ENCODE measurements at places on chromosomes 2 and 18.

DNA sequence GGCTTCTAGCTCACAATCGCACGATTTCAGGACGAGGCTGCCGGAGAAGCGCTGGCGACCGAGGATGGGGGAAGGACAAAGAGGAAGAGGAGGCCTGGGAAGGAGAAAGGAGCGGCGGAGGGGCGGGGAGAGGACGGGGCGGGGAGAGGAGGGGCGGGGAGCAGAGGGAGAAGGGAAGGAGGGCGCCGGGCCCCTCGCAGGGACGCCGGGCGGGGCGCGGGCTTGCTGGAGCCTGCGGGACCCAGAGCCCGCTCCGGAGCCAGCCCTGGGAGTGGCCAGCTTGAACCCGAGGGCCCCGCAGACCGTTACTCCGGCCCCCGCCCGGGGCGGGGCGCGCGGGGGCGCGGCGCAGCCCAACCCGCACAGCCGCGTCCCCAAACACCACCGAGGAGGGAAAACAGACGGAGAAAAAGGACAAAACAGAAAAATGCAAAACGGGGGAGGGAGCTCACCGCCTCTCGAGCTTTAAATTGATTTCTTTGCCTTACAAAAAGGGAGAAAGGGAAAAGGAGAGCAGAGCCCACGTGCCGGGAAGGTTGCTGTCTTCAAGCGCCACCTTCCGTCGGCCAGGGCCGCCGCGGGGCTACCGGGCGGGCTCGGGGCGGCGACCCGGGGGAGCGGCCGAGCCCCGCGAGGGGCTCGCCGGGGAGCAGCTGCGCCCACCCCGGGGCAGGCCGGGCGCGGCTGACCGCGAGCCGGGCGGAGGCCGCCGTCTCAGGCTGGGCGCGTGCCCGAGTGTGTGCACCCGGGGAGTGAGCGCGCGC is 781 bp upstream of the SOX11 start:
- H3K27me3 ChIP-seq, result peaks cover 14% of the 10 kb centered on the region
- H3K27ac ChIP-seq, result no peak overlapping the region
- DNase-seq, result no peak
- H3K4me3 ChIP-seq, result no peak overlapping the region

DNA sequence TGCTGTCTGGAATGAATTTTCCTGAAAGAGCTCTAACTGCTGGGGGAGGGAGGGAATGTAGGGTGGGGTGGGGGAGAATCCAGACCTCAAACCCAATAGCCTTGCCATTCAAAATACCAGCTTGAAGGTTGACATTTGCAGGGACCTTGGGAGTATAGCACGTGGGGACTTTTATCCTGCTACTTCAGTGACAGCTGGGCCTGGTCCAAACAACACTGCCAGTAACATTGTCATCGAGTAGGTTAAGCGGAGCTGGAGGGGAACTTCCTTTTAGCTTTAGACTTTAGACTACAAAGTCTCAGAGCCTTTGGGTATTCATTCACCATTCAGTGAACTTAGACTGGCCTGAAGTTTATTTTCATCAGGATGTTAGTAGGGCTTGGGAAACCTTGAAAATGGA is 248.7 kb downstream of the MEIS1 start:
- no peak for DNase-seq
- H3K4me3 ChIP-seq, result no peak overlapping the region
- H3K27ac ChIP-seq, result no peak overlapping the region
- no peaks in the 10 kb centered on the region for H3K4me1 ChIP-seq

DNA sequence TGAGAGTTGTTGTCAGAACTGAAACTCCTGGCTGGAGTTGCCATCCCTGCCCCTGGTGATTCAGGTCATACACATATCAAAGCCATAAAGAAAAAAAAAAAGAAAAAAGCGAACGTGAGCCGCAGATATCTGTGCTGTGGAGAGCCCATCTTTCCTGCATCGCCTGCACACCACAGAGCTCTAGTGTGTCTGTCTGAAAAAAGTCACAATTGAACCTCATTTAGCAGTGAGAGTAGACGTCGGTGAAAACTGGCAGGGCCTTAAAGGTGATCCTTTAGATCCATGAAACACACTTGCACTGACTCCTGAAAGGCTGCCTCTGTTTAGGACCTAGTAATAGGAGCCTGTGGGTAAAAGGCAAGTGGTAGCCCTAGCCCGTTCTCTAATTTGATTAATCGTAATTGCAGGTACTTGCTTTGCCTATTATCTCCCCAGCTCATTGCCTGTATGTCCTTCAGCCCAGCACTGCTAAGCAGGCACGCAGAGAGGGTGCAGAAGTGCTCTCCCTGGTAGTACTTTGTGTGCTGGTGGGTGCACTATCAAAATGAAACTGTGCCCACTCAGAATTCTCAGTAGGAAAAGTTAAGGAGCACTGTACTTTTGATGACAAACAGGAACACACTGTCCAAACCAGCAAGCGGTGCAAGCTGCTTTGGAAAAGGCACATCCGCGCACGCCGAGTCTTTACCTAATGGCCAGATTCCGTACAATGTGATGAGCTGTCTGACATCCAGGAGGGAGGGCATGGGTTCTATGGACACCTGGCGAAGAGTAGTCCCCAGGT is 103.5 kb upstream of the ASB18 start:
- DNase-seq, result no peak
- no peaks in the 10 kb centered on the region for H3K36me3 ChIP-seq
- no peak overlapping the region for H3K4me3 ChIP-seq
- H3K27me3 ChIP-seq, result peaks cover 3% of the 10 kb centered on the region

GRCh38 chr2:78535395-78535794 is 490.1 kb upstream of the REG3G start:
- no peak for DNase-seq
- H3K4me1 ChIP-seq, result no peaks in the 10 kb centered on the region
- no peaks in the 10 kb centered on the region for H3K36me3 ChIP-seq
- no peaks in the 10 kb centered on the region for H3K27me3 ChIP-seq
- no peak overlapping the region for H3K27ac ChIP-seq
- H3K4me3 ChIP-seq, result no peak overlapping the region

DNA sequence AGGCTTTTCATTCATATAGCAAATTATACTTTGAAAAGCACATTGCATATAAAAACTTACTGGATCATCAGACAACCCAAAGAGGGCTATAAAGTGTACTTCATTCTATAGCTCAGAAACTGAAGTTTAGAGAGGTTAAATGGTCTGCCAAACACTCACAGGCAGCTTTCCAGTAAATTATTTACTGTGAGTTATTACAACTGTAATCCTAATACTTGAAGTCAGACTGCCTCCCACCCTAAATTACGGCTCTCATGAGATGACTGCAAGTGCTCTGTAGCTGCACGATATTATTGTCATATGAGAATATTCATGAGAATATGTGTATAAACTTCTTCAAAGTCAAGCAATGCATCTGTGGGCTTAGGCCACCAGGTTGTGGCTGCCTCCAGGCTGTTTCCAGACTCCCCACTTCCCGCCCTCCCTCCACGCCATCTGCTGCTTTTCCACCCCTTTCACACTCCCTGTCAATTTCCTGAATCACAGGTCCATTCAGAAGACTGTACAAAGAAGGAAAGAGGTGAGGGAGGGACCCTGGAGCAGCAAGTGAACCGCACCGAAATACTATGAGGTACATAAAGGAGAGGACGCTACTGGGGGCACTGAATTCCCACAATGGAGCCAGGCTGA is 111.1 kb upstream of the SPOPL start:
- H3K4me1 ChIP-seq, result no peaks in the 10 kb centered on the region
- no peaks in the 10 kb centered on the region for H3K36me3 ChIP-seq
- H3K4me3 ChIP-seq, result no peak overlapping the region
- H3K27ac ChIP-seq, result no peak overlapping the region
- DNase-seq, result no peak

GRCh38 chr18:77086656-77087392 is 45.8 kb downstream of the MBP start:
- H3K27ac ChIP-seq, result no peak overlapping the region
- peaks cover 7% of the 10 kb centered on the region for H3K36me3 ChIP-seq
- H3K4me3 ChIP-seq, result no peak overlapping the region
- DNase-seq, result no peak

DNA sequence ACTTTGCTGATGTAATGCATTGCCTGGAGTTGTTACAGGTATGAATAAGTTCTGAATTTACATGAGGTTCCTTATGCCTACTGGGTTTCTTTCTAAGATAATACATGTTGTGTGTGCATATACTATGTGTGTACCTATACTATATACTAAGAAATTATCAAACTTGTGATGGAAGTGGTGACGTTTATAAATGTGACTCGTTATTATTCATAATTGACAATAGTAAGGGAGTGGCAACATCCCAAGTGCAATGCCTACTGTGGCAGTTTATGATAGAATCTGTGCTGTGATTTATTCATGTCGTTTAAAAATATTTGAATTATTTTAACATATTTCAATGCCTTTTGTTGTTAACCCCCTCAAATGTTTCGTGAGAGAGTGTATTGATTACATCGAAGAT is 29.9 kb downstream of the MYOM1 start:
- no peaks in the 10 kb centered on the region for H3K27me3 ChIP-seq
- no peaks in the 10 kb centered on the region for H3K36me3 ChIP-seq
- H3K4me1 ChIP-seq, result no peaks in the 10 kb centered on the region
- H3K4me3 ChIP-seq, result no peak overlapping the region
- H3K27ac ChIP-seq, result no peak overlapping the region
